ENCODE measurements at places on chromosomes 2 and 18.

DNA sequence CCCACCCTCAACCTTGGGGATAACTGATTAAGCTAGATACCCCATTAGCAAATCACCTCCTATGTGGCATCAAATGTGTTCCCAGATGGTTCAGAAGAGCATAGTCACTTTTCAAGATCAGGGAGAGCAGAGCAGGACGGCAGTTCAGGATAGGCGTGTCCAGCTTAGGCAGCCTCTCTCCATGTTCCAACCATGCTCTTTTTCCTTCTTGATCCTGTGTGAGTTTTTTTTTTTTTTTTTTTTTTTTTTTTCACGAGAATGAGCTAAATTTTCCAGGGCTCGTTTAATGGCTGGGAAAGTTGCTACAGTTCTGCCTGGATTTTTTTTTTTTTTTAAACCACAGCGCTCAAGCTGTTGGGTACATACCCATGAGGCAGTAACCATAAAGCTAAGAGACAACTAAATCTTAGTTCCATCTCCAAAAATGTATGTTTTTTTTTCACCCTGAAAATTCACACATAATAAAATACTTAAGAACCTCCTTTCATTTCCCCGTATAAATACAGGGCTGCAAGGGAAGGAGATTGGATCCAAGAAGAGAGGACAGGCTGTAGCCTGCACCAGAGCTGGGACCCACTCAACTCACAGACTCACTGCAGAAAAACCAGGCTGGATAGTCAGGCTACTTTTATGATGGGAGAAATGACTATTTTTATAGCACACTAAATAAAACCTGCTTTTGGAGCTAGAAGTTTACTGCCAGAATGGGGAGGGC, 244.3 kb downstream of the SETBP1 start:
- no peak for DNase-seq

GRCh38 chr2:144146076-144146475, 373.8 kb downstream of the ZEB2 start:
- DNase-seq: no peak

GRCh38 chr2:76498360-76498759, 787.6 kb upstream of the GCFC2 start:
- no peak for DNase-seq

GRCh38 chr2:166768393-166769123, 119.7 kb upstream of the XIRP2 start:
- DNase-seq: no peak

DNA sequence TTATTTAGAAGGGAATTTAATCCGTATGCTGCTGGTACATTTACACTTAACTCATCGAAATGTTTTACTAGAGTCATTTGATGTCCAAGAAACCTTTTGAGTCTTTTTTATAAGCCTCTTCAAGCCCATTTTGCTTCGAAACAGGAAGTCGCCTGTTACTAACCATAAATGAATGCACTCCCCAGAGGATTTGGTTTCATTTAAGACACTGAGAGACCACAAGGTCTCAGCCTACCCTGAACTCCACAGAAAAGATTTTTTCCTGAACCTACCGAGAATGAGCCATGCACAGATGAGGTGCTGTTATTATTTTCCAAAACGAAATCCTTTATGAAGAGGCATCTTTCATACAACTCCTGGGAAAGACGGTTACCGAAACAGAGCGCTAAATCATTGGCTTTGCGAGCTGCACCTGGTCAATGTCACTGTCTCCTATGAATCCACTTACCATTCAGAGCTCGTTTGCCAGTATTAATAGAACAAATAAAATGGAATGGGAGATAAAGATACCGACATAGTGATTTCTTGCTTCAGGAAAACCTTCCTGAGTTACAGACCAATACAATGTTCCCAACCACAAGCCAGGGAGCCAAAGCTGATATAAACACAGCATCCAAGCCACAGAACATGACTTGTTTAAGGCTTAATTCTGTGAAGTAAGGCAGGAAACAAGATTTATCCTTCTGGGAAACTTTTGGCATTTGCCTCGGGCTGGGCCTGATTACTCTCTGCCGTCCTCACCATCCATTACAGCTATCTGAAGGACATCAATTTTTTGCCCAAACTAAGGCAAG, 382.1 kb downstream of the OSR1 start:
- DNase-seq: no peak

DNA sequence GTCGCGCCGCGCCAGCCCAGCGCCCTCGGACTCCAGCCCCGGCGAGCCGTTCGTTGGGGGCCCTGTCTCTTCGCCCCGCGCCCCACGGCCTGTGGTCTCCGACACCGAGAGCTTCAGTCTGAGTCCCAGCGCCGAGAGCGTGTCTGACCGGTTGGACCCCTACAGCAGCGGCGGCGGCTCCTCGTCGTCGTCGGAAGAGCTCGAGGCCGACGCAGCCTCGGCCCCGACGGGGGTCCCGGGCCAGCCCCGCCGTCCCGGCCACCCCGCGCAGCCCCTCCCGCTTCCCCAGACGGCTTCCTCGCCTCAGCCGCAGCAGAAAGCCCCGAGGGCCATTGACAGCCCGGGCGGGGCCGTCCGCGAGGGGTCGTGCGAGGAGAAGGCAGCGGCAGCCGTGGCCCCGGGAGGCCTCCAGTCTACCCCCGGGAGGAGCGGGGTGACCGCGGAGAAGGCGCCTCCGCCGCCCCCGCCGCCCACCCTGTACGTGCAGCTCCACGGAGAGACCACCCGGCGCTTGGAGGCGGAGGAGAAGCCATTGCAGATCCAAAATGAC, 1.4 kb downstream of the PHLPP1 start:
- DNase-seq: no peak

- no peak for DNase-seq
Measured at GRCh38 chr2:99879481-99879880, 262.9 kb downstream of the AFF3 start.

- DNase-seq: no peak
Measured at GRCh38 chr2:143842836-143843235, 677.1 kb downstream of the ZEB2 start.

All from amygdala (tissue), 56 donors.